ENCODE measurements at places on chromosomes 4 and X. TPM values are rescaled to one million over a fixed set of nuclear protein-coding genes. Genes with fewer than 3 reads are reported as not detected.

The WDFY3 gene
- total RNA-seq = 59.7 TPM

The PPP3CA gene
- 48.6 TPM for total RNA-seq

The CTAG2 gene
- 27.1 TPM for total RNA-seq

The KLHL13 gene
- total RNA-seq = 13.6 TPM

The CYP2U1 gene
- total RNA-seq = 11.1 TPM

The GAGE12J gene
- total RNA-seq = not detected

The MTCP1 gene
- 0.54 TPM for total RNA-seq

The GAGE12F gene
- total RNA-seq = not detected

The HS3ST1 gene
- not detected for total RNA-seq

The LSM6 gene
- 33.1 TPM for total RNA-seq
